ENCODE measurements at places on chromosomes 1 and 21.

GRCh38 chr21:16186742-16187141 lies 457.0 kb downstream of the USP25 start:
- no peak for DNase-seq

- peak; percentile 90 for DNase-seq
Observed at GRCh38 chr1:111448918-111449702, at the start of the genes ATP5PB and WDR77. TSS of gene ATP5PB (plus strand) at chr1:111449464. CDS start at chr1:111449542, 78 bp downstream. TSS of gene WDR77 (minus strand) at chr1:111449256. CDS start at chr1:111449169, 87 bp downstream.

DNA sequence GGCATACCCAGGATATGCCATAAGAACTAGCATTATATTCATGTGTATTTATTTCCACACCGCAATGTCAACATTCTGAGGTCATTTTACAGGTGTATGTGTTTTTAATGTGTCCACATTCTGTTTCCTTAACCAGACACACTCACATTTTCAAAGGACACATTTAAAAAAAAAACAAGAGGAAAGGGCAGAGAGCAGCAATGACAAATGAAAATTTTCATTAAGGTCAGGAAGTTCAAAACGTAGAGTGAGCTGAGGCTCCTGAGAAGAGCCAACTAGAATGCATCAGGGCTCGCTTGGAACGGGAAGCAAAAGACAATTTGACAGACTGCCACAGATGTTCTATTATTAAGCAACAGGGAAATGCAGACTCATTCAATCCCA lies 4.8 kb upstream of the GNPAT start:
- no peak for DNase-seq

DNA sequence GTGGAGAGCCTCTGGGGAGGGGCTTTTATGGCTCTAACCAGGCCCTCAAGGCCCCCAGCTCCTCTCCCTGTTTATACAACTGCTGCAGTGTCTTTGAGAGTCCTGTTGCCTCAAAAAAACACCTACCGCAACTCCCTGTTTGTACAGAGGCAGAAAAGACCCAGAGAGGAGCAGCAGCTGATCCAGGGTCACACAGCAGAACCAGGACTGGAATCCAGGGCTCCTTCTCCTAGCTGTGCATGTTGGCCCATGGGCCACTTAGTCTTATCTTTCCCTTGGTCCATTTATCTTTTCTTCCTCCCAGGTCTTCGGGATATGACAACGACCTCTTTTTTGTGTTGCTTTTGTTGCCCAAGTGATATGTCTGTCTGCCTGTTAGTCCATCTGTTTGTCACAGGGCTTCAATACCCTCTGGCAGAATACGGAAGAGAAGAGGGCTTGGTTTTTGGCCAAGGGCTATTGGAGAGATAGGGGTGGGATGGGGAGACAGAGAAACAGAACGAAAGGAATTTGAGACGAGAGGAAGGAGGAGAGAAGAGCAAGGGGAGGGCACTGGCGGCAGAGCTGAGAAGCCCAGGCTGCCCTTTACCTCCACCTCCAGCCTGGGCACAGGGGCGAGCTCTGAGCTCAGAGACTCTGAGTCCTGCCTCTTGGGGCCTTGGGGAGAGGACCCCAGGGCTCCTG lies 33.5 kb upstream of the WASF2 start:
- no peak for DNase-seq

DNA sequence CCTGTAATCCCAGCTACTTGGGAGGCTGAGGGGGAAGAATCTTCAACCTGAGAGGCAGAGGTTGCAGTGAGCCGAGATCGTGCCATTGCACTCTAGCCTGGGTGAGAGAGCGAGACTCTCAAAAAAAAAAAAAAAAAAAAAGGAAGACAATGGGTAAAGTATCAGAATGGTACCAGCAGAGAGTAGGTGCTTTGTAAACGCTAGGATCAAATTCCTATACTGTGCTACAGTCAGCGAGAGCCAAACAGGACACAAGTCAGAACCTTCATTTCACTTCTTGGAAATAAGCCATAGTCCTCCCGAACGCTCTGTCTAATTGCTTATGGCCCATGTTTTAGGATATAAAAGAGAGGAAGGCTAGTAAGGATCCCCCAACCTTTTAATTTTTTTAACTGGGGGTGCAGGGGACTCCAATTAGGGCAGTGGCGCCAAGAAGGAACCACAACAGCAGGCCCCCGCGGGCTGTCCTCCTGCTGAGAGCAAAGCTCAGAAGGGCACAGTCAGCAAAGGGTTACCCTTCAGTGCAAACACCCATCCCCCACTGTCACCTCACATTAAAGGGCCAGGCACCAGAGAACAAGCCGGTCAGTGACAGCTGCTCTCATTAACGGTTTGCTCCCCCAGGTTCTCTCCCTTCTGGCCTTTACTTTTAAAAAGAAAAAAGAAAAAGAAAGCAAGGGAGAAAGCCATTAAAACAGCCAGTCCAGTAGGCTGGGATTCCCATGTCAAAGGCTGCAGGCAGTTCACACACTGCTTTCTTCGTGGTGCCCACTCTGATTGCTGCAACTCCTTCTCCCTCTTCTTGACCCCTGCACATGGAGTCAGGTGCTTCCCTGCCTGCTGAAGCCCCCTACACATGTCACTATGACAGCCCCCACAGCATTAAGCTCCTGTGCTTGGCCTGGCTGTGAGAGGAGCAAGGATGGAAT lies 69.4 kb downstream of the PLPP3 start:
- no peak for DNase-seq

DNA sequence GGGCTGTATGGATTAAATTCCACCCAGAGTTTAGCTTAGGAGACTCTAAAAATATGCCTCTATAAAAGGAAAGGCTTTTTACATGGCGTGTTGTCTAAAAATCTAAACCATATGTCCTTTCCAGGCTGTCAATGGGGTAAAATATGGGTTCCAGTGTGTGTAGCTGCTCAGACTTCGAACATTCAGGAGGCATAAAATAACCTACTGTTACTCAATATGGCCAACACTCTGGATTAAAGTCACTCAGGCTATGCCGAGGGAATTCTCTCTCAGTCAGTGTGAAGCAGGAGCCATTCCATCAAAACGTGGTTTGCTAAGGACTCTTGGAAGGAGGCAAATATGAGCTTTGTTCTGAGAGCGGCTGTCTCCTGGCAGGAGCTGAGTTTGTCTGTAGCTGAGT lies 135.3 kb downstream of the RUNX1 start:
- no peak for DNase-seq

DNA sequence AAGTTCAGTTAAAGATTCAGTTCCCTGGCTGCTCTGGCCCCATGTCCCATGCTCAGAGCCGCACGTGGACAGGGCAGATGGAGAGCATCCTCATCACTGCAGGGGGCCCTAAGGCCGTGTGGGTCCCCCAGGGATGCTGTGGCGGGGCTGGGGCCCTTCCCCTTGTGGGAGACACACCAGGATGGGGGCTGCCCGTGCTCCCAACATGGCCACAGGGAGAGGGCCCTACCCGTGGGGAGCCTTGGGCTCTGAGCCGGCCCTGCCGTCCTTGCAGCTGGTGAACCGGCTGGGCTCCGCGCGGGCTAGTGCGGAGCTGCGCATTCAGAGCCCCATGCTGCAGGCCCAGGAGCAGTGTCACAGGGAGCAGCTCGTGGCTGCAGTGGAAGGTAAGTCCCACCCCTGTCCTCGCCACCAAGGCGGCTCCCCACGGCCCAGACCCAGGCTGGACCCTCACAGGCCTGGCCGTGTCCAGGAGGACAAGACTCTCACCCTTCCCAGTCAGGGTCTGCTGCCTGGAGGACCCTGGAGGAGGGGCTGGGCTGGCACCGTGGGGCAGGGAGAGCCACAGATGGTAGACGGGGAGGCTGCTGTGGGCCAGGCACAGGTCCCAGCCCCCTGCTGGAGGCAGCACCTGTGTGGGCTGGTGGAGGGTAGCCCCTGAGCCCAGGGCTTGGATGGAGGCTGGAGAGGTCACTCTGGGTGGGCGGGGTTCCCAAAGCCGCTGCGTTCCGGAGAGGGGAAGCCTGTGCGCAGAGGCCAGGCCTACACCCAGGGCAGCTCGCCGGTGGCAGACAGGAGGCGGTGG lies 53.8 kb downstream of the TRIM11 start:
- DNase-seq: no peak

DNA sequence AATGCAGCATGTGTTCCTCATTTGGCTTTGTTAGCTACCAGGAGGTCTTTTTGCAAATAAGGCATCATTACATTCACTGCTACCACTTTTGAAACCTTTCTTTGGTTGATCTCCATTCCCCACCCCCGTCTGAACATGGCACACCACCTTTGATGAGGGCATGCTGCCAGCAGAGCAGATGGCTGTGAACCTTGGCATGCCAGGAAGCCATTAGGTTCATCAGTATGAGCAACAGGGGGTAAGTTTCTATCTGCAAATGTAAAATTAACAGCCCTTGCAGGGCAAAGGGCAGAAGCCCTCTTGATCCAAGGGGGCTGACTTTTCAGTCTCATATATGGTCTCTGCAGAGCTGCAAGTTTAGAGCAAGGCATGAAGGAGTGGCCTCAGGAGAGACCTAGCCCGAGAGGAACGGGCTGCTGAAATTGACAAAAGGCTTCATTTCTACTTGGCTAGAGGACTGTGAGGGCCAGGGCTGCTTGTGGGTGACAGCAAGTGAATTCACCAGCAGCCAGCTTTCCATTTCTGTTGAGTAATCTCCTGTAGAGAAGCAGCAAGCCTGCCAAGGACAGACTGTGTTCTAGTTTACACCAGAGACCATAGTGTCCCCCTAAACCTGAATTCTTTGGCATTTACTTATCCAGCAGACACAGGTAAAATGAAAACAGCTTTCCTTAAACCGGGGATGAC lies 127.9 kb downstream of the ZNF326 start:
- DNase-seq: no peak

DNA sequence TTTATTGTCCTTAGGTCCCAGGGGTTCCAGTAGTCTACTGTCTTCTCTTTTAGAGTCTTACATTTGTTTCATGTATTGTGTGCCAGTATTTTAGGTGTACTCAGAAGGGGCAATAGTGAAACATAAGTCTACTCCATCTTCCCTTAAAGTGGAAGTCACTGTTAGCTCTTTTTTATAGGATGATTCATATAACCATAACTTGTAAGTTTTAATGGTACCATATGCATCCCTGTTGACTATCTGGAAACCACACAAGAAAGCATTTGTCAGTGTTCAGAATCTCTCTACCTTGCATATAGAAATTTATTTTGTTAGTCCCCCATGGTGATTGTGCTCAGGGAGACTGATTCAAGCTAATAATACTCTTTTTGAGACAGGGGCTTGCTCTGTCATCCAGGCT lies 149.9 kb downstream of the HS2ST1 start:
- no peak for DNase-seq

GRCh38 chr21:41169701-41170100 lies 1.7 kb downstream of the BACE2 start:
- DNase-seq: no peak

DNA sequence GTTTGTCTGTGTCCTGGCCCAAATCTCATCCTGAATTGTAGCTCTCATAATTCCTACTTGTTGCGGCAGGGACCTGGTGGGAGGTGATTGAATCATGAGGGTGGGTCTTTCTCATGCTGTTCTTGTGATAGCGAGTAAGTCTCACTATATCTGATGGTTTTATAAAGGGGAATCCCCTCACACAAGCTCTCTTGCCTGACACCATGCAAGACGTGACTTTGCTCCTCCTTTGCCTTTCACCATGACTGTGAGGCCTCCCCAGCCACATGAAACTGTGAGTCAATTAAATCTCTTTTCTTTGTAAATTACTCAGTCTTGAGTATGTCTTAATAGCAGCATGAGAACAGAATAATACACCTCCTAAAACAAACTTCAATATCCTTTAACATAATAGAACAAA lies 1065.6 kb downstream of the PLA2G4A start:
- no peak for DNase-seq

- no peak for DNase-seq
Observed at GRCh38 chr21:39397646-39398385, 47.8 kb downstream of the LCA5L start.

DNA sequence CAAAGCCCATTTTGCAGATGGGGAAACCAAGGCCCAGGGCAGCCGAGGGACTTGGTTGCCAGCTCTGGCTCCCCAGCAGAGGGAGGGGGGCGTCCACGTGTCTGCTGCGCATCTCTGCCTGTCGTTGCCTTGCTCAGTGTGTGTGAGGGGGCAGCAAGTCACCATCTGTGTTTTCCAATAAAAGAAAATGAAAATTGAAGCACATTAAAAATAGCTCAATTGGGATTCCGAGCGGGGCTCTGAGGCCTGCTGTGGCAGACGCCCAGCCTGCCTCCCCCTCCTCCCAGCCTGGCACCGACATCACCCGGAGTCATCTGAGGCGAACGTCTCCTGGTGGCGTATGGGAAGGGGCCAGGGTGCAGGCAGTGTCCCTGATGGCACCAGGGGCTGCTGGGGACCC lies 51.2 kb downstream of the EPHB2 start:
- no peak for DNase-seq

- DNase-seq: no peak
Observed at GRCh38 chr1:67937651-67938050, 104.4 kb upstream of the GNG12 start.

DNA sequence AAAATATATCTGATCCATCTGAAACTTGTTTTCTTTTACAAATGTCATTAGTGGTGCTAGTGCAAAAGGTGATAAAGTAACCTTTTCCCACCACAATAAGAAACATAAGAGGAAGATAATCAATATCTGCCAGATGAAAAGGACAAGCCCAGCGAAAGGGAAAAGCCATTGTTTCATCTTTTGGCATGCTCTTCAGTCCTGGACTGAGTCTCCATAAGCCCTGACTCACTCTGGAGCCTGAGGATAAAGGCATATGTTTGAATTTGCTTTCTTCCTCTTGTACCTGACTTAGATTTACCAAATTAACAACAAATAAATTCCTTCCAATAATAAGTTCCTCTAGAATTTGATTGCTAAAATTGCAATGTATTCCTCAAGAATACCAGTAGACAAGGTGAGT lies 13.6 kb downstream of the DNAJC11 start:
- DNase-seq: no peak

DNA sequence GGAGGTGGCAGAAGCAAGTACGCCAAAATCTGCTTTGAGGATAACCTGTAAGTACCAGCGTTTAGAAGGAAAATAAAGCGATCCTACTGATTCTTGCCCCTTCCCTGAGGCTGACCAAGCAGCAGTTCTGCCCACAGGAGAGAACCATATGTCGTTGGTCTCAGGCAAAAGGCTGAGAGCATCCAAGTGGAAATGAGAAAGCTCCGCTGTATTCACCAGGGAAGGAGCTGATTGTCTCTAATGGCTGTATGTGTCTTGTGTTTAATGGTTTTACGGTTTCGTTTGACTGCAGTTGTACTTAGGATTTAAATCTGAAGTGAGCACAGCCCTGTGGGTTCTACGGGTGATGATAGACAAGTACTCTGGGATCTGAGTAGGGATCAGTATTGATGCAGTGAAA lies 21.9 kb downstream of the FAM3B start:
- DNase-seq: no peak

GRCh38 chr1:5977494-5978444 lies 14.5 kb downstream of the NPHP4 start:
- DNase-seq: no peak

- no peak for DNase-seq
Observed at GRCh38 chr1:187264995-187265602, 436.4 kb downstream of the PLA2G4A start.

- no peak for DNase-seq
Observed at GRCh38 chr1:243452092-243452491, 196.3 kb downstream of the SDCCAG8 start.

GRCh38 chr1:206685334-206685768 lies 646 bp downstream of the MAPKAPK2 start:
- DNase-seq: peak; percentile 48

- no peak for DNase-seq
Observed at GRCh38 chr1:25109531-25109951, 122.8 kb downstream of the SYF2 start.

GRCh38 chr1:152758636-152759035 lies 811 bp downstream of the KPRP start:
- DNase-seq: no peak
